ENCODE measurements at places on chromosomes 5 and 9.

GRCh38 chr9:133188006-133188842 is 20.8 kb downstream of the OBP2B start:
- no peak for DNase-seq

DNA sequence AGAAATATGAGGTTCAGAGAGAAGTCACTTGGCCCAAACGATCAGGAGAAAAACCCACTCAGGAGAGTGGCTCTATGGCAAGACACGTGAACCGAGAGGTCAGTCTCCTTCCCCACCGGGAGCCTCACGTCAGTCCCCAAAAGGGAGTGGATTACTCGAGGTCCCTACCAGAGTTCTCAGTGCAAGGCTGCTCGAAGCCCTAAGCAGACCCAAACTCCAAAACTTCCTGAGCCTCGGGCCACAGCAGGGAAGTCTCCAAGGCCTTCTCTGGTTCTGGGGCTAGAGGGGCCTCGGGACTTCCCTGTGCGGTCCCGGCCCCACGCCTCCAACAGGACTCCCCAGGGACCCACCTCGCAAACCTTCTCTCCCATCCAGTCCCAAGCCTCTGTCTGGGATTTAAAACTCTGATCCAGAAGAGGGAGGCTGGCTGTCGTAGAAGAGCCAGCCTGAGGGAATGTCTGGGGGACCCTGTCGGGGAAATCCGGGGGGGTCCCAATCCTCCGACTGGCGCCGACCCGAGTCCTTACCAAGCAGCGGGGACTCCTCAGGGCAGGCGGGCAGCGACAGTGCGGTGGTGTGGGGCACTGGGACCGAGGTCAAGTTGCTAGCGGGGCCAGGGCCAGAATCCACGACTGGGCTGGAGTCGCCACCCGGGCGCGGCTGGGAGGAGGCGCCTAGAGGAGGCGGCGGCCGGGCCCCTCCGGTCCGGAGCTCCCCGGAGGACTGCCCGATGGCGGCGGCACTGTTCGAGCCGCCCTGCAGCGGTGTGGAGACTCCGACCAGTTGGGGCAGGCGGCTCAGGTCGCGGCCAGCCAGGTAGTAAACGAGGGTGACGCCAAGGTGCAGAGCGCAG is 679 bp downstream of the B4GALT1 start:
- peak; percentile 26 for DNase-seq

GRCh38 chr5:72195581-72195980 is 88.3 kb downstream of the MAP1B start:
- DNase-seq: no peak

DNA sequence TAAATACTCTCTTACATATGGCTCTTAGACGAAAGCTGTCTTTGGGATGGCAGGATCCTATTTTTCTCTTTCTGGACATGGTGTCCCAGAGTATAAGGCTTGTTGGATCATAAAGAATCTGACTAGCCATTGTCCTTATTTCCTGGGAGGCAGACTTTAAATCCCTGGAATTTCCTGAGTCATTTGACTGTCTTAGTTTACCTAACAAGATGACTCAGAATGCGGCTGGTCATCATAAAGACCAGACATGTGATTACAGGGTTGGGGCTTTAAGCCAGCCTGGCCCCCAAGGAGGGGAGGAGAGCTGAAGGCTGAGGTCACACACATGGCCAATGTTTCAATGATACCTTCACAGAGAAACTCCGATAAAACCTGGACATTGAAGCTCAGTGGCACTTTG is 37.2 kb downstream of the FAM240B start:
- DNase-seq: no peak

- DNase-seq: no peak
Observed at GRCh38 chr9:38233796-38234355, 158.6 kb upstream of the ALDH1B1 start.

GRCh38 chr9:35734096-35734495 is 1.6 kb downstream of the CREB3 start:
- DNase-seq: no peak

DNA sequence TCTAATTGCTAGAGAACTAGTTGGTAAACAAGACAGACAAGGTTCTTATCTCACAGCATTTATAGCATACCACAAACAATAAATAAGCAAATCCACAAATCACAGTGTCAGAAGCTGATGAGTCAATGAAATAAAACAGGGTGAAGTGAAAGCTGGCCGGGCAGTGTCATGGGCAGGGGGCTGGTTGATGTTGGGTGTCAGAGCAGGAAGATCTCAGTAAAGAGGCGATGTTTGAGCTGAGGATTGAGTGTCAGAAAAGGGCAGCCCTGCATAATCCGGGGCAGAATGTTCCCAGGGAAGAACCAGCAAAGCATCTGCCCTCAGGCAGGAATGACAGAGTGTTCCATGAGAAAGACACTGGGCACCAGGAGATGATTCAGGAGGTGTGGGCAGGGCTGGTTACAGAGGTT is 183.4 kb downstream of the GOLPH3 start:
- DNase-seq: no peak
